T1000 (cell line): ENCODE measurements at places on chromosomes 6 and 20.

- no peak for DNase-seq
Observed at GRCh38 chr6:161238500-161238899, 35.4 kb downstream of the AGPAT4 start.

- no peak for DNase-seq
Observed at GRCh38 chr20:31860390-31861134, 9.8 kb downstream of the DUSP15 start.

DNA sequence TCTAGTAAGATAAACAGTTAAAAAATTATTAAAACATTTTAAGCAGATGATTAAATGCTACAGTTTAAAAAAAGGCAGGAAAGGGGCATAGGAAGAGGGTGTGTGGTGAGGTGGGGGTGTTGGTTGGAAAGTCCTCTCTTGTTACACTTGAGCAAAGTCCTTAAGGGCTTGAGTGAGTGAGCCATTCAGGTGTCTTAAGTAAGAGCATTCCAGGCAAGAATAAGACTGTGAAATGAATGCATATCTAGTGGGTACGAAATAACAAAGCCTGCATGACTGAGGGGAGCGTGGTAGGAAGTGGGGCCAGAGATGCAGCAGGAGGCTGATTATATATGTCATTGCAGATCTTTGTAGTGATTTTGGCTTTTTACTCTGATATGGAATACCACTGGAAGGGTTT lies 5.1 kb downstream of the CDKAL1 start:
- no peak for DNase-seq

DNA sequence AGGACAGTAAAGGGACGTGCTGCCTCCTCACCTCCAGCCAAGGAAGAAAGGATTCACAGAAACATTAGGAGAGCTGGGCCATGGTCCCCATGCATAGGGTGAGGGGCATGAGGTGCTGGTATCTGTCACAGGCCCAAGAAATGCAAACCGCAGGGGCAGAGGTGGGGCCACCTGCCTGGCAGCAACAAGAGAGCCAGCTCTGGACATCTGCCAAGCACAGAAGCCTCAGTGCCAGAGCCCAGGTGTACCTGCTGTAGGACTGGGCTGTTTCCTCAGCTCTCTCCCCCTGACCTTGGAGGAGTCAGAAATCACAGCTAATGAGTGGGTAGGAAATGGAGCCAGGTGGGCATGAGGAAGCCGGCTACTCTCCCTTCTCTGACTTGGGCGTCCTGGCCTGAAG lies 45.3 kb downstream of the SLC2A12 start:
- no peak for DNase-seq

- no peak for DNase-seq
Observed at GRCh38 chr6:169763308-169763707, 11.9 kb downstream of the ERMARD start.

DNA sequence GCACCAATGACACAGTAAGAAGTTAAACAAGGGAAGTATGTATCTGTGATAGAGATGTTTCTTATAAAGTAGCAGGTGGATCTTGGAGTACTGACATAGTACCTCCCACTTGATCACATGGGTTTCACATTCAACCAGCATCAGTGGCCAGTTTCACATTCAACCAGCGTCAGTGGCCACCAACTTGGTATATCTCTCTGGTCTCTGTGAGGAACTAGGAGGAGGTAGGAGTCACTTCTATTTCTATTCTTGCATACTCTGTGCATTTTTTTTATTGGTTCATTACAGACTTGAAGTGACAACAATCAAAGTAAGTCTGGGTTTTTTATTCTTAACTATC lies 200.3 kb upstream of the SIM1 start:
- DNase-seq = no peak

GRCh38 chr20:17419479-17420041 lies 111.6 kb downstream of the BFSP1 start:
- DNase-seq = no peak

DNA sequence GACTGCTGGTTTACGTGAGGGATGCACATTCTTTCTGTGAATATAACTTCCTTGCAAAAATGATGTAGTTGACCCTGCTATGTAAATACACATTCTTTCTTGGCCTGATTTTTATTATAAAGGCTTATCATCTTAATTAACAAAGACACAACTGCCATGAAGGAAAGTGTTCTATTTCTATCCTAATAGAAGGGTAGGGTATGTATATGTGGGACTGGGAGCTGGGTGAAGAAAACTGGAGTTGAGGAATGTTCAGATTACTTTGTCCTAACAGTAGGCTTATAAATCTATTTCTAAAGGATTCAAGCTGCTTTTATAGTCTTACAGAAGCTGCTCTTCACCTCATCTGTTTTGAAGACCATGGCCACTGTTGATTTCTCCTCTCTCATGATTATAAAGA lies 76.5 kb upstream of the RGS17 start:
- DNase-seq = no peak

GRCh38 chr6:74932232-74932888 lies 273.5 kb downstream of the COL12A1 start:
- no peak for DNase-seq

- no peak for DNase-seq
Observed at GRCh38 chr6:121305957-121306607, 28.2 kb downstream of the TBC1D32 start.

DNA sequence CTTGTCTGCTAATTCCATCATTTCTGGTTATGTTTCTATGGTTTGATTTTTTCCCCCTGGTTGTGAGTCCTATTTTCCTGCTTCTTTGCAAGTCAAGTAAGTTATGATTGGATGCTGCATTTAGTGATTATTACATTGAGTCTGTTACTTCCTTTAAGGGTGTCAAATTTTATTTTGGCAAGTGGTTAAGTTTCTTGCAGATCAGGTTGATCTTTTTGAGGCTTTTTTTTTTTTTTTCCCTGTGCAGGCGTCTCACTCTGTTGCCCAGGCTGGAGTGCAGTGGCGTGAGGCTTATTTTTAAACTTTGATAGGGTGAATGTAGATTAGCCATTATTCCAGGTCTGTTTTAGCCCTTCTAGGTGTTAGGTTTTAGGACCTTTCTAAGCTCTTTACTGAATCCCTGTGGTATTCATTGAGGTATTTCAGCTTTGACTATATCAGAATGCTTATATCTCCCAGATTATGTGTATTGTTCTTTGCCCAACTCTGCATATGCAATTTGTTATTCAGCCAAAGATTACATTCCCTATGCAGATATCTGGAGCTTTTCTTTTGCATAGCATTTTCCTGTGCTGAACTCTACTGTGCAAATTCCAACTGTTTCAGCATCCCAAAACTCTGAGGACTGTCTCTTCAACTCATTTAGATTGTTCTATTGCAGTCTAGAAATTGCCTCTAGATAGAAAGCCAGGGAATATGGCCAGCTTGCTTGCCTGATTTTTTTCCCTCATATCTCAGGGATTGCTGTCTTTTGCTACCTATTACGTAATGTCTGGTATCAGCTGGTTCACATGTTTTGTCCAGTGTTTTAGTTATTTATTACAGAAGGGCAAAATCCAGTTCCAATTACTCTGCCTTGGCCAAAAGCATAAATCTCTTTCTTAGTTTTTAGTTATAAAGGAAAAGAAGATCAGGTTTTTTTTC lies 113.3 kb downstream of the AFG1L start:
- no peak for DNase-seq

- DNase-seq = no peak
Observed at GRCh38 chr20:24937579-24937978, 11.5 kb upstream of the CST7 start.

- DNase-seq = no peak
Observed at GRCh38 chr20:23049201-23050075, at the start of gene THBD. TSS of gene THBD (minus strand) at chr20:23049672. CDS start at chr20:23049504, 168 bp downstream.

GRCh38 chr6:98054453-98054852 lies 771.4 kb upstream of the MMS22L start:
- no peak for DNase-seq

DNA sequence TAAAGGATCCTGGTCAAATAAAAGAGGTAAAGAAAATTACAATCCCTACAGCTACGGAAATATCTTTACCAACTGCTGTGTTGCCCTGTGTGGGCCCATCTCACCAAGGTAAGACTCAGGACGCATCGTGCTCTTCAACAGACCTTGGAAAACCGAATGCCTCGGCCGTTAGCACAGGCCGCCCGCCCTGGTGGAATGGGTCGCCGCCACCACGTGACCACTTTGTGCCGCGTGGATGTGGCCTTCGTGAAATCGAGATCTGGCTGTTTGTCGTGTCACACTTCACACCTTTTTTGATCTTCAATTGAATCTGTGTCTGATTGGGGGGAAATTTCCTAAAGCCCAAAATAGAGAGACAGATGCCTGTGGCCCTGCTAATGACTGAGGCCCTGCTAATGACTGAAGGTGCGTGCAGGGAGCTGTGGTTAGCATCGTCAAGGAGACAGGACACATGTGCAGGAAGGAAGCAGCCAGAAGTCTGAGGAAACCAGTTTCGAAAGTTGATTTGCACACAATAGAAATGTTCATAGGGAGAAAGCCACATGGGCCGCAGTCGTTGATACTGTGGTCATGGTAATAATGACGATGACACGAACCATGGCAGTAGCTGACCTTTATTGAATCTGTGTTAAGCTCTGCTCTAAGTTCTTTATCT lies 175.7 kb upstream of the SNX9 start:
- DNase-seq = no peak

- DNase-seq = no peak
Observed at GRCh38 chr6:142918339-142919042, 26.5 kb downstream of the HIVEP2 start.

DNA sequence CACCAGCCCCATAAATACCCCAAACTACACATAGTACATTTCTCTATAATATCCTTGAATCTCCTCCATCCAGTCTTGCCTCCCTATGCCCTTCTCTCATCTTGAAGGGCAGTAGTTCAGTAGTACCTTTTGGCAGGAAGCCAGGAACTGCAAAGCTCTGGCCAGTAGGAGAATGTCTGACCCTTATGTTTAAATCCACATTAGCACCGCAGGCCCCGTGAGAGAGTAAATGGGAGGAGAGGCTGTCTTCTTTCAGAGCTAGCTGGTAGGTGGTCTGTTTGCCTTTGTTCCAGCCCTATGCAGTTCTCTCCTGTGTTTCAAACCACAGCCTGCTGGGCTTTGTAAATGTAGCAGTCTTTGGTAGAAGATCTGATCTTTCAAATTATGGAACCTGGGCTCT lies 690.7 kb downstream of the DOK5 start:
- no peak for DNase-seq

- no peak for DNase-seq
Observed at GRCh38 chr6:142937986-142938385, 7.0 kb downstream of the HIVEP2 start.

GRCh38 chr6:42220807-42221206 lies 3.1 kb upstream of the MRPS10 start:
- no peak for DNase-seq

DNA sequence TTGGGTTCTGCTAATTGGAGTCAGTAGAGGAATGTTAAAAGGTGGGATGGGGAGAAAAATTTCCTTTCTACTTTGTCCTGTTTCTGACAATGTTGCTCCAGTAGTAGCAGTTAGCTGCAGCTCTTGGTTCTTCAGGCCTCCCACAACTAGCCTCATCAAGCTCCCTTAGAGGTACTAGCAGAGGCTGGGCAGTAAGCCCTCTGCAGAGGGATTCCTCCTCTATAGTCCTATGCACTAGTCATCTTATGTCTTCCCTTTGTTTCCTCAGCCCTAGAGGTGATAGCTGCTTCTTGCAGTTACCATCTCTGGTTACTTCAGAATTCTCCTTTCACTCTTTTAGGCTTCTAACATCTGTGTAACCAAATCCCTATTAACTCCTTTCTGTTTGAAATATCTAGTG lies 99.8 kb downstream of the FILIP1 start:
- DNase-seq = no peak

DNA sequence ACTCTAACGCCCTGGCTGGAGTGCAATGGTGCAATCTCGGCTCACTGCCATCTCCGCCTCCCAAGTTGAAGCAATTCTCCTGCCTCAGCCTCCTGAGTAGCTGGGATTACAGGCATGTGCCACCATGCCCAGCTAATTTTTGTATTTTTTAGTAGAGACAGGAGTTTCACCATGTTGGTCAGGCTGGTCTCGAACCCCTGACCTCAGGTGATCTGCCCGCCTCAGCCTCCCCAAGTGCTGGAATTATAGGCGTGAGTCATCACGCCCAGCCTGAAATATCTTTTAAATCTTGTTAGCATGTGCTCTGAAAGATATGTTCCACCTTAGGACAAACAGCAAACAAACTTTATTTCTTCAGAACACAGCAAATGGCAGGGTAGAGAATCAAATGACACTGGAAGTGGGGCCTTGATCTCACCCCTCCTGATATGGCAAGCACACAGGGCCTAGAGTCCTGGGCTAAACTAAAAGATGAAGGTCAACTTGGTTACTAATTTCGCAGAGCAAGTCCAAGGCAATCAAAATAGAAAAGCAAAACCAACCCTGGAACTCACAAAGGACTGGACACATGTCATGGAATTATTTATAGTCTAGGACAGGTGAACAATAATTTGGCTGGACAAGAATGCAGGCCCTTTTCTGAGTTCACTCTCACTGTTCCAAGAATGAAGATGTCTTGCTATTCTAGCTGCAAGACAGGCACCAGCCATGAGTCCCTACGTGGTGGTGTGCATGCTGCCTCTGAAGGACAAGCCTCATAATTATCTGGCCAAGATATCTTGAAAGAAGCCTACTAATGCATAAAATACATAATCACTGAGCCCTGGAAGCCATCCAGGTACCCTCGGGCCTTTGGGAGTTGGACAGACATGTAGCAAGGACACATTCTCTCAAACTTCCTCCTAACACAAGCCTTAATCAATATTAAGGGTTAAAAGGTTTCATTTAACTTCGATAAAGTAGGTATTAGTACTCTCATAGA lies 35.6 kb downstream of the B4GALT5 start:
- DNase-seq = no peak

GRCh38 chr6:9848094-9848493 lies 566.8 kb downstream of the TFAP2A start:
- DNase-seq = no peak

GRCh38 chr6:127854009-127854408 lies 46.8 kb downstream of the THEMIS start:
- DNase-seq = no peak

DNA sequence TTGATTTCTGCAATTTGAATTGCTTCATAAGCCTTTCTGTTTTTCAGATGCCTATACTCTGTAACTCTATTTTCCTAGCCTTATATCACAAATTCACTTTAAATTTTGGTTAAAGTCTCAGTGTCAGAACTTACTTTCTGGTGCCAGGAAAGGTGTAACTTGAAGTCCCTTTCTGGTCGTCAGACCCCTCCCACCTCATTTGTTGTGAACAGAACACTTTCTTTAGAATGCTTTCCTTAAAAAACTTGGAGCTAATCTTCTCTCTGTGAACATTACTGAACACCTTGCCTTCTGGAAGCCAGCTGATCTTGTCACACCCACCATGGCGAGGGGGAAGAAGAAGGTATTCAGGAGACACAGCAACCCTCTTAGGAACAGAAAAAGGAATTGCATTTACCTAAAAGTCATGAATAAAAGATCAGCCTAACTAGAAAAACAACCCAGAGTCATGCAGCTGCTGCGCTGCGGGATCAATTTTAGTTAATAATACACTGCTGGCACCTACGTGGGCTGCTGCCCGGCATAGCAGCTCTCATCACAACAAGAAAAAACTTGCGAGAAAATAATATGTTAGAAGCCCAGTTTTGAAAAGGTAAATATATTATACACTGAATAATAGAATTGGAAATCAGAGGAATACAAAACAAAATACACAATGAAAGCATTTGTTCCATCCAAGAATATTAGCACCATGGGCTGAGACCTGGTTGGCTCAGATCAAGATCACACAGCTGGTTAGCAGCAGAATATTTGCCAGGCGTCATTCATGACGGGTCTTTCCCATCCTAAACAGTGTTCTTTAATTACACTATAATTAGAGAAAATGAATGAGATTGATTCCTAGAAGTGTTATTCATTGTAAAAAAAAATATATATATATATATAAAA lies 5.8 kb upstream of the FAM217A start:
- DNase-seq = no peak
